NCI-H1105 treated with DMSO at 0.1 percent for 48 hours (cell line): ENCODE measurements at places on chromosomes 7 and 10.

- peak; percentile 14 for DNase-seq
These were observed 32.2 kb upstream of the GARS1 start for GRCh38 chr7:30562498-30562897.

DNA sequence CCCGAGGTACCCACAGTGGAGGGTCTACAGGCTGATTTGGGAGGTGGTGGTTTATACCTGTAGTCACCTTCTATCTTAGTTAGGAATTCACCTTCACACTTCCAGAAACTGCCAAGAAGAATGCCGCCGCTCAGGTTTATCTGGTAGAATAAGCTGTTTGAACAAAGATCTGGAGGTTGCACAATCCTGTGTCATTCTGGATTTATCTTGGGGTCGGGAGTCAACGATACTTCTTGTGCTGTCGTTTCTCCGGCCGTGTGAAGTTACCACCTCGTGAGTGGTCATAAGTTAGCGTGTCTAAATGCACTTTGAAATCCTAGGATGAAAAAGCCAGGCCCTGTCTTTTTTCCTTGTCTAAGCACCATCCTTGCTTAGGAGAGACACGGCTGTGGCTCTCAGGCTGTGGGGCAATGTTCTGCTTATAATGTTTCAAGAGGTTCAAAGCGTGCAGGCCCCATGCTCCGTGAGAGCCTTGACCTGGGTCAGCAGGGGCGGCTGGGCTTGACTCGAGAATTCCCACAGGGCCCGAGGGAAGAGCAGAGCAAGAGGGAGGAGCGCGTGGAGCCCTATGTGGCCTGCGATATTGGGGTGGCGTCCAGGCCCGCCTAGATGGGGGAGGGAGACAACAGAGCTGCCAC lies 35.5 kb downstream of the GRIFIN start:
- DNase-seq, result no peak

- no peak for DNase-seq
These were observed 1071.8 kb downstream of the DNAJB9 start for GRCh38 chr7:109641445-109641844.

DNA sequence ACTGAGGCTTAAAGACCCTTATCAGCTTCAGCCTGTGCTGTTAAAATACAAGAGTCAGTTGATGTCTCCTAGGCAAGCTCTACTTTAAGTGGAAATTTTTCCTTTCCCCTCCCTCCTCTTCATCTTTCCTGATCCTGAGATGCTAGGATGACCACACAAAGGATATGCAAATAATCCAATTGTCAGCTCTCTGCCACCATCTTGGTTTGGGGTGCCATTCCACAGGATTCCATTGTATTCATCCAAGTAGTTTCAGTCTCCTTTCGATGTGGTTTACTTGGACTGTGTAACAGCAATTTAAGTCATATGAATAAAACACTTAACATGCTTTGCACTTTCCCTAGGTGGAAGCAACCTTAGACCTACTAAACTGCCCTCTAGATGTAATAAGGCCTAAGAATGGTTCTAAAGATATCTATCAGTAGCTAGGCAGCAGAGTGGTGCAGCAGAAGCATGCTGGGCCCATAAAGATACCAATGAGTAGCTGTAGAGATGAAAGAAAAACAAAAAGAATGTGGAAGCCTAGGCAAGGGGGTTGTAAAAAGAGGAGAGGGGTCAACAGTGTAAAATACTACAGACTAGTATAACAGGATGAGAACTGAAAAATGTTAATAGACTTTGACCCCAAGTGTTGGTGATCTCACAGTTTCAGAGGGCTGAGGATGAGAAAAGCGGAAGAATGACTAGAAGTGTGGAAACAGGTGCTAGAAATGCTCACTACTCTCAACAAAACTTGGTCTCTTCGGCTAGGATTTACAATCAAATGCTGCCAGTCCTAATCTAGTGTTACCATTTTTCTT lies 2.4 kb upstream of the CFAP69 start:
- DNase-seq, result no peak
